ENCODE measurements at places on chromosomes 6 and 20.

DNA sequence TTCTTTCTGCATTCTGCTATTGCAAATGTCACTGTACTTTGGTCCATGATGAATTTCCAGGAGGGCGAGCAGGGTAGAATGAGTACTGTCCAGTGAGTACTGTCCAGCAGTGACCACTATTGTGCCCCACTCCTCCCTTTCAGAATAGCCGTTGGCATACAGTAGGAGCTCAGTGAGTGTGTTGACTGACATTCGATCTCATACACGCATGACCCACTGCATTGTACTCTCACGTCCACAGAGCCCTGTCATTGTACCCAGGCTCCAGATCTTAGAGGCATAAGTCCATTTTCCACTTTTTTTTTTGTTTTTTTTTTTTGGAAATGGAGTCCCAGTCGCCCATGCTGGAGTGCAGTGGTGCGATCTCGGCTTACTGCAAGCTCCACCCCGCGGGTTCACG is 8.2 kb downstream of the DYNLRB1 start:
- no peak for DNase-seq

GRCh38 chr20:2114990-2115681 is 13.5 kb downstream of the STK35 start:
- DNase-seq: no peak

GRCh38 chr20:46000262-46000996 is 8.3 kb upstream of the MMP9 start:
- DNase-seq: no peak

GRCh38 chr6:137926207-137926731 is 59.2 kb downstream of the TNFAIP3 start:
- DNase-seq: no peak

GRCh38 chr6:170159022-170159965 is 131.6 kb downstream of the DLL1 start:
- DNase-seq: no peak

GRCh38 chr6:98925831-98926230 is 21.9 kb downstream of the FBXL4 start:
- DNase-seq: no peak

DNA sequence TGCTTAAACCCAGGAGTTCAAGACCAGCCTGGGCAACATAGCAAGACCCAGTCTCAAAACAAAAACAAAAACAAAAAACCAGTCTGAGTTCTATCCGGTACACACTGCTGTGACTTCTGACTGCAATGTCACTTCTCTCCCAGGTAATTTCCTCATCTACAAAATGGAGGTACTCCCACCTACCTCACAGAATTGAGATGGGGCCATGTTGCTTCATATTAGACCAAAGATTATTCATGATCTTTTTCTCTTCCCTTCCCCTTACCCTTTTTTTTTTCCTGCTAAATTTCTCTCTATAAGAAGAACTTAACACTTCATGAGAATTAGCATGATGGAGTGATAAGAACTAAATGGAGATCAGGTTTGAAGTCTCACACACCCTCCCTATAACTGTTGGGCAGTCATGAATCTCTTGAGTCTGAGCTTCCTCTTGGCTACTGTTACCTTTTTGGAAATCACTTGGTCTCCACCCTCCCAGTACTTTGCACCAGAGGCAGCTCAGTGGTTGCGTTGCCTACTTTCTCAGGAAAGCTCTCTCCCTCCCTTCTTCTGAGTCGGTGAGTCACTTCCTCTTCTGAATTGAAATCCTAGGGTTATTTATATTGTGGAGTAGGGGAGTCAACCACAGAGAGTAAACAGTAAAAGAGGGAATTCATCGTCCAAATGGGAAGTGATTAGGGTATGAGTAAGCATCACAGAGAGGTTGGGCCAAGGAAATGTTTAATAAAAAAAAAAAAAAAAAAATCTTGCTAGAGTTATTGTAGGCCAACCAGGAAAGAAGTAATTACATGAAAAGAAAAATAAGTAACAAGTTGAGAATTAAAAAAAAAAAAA is 59.9 kb upstream of the MAP7 start:
- no peak for DNase-seq

GRCh38 chr20:19947611-19948264 is 69.4 kb upstream of the NAA20 start:
- no peak for DNase-seq

GRCh38 chr6:16739329-16739801 is 21.9 kb downstream of the ATXN1 start:
- no peak for DNase-seq

- no peak for DNase-seq
Observed at GRCh38 chr20:53837126-53837826, 233.1 kb downstream of the BCAS1 start.

DNA sequence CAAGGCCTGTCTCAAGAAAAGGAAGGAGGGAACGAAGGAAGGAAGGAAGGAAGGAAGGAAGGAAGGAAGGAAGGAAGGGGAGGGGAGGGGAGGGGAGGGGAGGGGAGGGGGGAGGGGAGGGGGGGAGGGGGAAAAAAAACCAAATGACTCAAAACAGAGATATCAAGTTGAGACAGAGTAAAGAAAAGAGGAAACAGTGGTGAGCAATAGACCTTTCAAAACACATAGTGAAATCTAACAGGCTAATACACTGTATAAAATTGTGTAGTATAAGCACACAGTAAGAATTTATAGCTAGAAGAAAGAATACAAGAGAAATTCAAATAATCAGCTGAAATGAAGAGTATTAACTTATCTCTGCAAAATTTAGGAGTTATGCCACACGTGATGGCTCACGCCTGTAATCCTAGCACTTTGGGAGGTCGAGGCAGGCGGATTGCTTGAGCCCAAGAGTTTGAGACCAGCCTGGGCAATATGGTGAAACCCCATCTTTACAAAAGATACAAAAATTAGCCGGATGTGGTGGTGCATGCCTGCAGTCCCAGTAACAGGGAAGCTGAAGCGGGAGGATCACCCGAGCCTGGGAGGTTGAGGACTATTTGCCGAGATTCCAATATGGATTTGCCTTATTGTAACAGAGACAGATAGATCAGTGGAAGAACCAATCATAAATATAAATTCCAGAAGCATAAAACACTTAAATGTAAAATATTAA is 123.2 kb downstream of the PRND start:
- DNase-seq: no peak

DNA sequence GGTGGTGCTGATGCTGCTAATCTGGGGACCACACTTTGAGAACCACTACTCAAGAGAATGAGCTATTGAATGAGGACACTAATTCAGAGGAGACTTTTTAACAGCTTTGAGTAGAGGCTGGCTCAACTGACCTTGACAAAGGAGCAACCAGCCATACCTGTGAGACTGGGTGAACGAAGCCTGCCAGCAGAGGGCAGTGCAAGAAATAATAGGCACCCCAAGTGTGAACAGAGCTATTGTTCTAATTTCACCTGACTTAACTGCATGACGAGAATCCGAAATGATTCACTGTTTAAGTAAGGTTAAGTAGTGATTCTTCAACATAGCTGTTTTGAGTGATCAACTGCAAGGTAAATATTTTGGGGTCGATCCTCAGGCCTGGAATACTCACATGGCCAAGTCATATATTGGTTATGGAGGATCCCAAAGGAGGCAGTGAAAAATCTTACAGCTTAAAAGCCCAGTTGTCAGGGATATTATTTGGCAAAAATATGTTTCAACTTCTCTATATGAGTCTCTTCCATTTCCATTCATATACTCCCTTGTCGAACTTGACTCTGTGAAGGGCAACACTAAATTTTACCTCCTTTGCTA is 550.5 kb upstream of the MARCKS start:
- DNase-seq: no peak

DNA sequence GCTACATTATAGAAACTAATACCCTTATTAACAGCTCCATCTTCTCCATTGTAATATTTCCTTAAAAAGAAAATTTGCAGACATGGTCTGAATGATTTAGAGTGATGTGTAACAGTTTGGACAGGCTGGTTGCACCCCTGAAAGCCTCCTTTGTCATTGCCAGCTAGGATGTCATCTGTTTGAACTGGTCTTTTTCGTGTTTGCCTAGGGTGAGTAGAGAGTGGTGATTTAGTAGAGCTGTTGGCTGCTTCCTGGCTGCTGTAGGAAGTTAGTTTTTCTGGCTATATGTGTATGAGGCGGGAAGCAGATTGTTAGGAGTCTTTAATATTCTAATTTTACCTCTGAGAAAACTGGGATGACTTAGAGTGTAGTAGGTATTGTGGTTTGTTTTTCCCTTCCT is 101.1 kb downstream of the ZFAND3 start:
- no peak for DNase-seq

GRCh38 chr6:106107043-106107613 is 21.0 kb downstream of the PRDM1 start:
- DNase-seq: no peak

DNA sequence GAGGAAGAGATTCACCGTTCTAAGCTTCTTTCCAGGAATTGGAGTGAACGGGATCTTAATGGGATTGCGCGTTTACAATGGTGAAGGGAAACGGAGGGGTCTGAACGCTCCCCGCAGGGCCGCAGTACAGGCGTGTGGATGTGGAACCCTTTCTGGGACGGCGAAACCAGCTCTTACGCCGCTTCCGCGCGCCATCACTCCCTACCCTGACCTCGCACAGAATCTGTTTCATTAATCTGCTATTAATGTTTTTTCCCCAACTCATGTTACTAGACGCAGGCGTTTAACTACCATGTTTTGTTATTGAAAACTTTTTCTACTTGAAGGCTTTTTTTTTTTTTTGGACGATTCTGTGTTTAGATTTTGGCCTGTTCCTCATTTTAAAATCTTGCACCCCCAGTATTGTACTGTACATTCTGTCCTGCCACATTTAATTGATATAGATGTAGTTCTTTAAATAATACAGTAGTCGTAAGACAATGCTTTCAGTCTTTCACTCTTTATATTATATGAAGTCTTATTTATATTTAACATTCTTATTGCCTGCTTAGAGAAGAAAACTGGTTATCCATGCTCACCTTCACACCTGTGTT is 696 bp upstream of the SUPT3H start:
- DNase-seq: no peak

DNA sequence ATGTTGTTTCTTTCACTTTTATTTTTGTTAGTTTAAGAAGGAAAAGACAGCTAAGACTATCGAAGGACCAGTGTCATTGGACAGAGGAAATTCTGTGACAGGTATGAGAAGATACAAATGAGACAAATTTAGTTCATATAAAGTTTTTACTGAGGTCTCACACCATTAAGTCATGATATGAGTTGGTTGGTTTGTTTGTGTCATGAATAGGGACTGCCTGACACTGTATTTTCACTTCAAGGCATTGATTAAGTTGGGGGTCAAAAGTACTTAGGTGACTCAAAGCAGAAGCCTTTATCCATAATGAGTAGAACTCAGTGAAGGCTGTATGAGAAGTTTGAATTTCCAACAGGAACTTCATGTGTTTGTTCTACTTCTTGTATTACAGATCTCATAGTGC is 21.3 kb upstream of the HIVEP2 start:
- no peak for DNase-seq

GRCh38 chr20:15374682-15375081 is 1037.3 kb upstream of the FLRT3 start:
- no peak for DNase-seq

DNA sequence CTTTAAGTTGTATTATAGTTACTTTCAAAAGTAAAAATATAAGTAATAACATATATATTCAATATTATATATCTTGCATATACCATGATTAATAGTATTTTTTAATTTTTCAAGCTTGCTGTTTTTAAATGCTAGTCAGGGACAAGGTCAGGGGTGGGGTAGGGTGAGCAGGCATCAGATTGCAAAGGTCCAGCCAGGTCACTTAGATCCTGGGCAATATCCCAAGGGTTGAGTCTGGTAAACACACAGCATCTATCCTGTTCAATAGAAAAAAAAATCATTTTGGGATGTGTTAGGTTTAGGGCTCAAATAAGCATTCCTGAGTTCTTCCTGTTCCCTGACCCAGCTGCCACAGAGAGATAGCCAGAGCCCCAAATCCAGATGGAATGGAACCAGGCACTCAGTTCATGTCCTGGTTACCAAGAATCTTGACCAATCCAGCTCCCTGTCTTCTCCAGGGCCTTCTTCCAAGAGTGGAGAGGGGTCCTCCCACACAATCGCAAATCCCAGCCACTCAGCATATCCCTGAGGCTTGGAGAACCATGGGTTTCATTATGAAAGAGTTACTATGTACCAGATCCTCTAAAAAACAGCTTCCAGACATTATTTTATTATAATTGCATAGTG is 134.9 kb upstream of the TOP1 start:
- no peak for DNase-seq

DNA sequence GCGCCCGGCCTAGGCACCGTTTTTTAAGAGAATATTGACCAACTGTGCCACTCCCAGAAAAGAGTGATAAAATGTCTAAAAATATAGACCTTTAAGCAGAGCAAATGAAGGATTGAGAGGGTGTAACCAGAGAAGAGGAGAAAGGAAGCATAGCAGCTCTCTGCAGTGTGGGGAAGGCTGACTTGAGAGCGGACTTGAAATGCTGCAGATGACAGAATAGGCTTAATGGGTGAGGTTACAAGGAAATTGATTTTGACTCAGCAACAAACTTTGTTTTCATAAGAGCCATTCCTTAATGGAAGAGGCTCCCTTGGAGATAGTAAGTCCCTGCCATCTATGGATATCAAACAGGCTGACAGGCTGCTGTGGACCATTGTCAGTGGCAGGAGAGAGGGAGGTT is 7.7 kb upstream of the JAG1 start:
- DNase-seq: no peak

DNA sequence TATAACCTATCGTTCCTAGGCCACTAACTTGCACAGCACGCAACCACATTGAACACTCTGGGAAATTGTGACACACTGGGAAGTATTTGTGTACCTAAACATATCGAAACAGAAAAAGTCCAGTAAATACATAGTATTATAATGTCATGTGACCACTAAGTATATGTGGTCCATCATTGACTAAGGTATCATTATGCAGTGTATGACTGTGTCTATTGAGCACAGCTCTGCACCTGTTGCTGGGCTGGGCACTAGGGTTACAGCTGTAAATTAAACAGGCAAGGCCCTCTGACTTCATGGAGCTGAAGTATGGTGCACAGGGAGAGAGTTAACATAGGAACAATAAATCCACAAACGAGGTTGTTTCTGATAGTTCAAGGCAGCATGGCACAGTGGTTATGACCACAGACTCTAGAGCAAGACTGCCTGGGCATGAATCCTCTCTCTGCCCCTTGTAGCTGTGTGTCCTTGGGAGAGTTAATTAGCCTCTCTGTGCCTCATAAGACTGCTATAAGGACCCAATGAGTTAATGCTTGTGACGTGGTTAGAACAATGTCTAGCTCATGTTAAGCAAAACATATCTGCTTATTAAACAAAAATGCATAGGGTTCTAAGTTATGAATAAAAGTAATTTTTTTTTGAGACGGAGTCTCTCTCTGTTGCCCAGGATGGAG is 10.6 kb downstream of the BCAS1 start:
- DNase-seq: no peak

GRCh38 chr20:34189572-34190163 is 51.6 kb upstream of the ASIP start:
- no peak for DNase-seq
